ENCODE measurements at places on chromosomes 16 and 17. TPM values are rescaled to one million over a fixed set of nuclear protein-coding genes. Genes with fewer than 3 reads are reported as not detected.

The ZC3H18 gene
- 15.5 TPM for total RNA-seq

DNA sequence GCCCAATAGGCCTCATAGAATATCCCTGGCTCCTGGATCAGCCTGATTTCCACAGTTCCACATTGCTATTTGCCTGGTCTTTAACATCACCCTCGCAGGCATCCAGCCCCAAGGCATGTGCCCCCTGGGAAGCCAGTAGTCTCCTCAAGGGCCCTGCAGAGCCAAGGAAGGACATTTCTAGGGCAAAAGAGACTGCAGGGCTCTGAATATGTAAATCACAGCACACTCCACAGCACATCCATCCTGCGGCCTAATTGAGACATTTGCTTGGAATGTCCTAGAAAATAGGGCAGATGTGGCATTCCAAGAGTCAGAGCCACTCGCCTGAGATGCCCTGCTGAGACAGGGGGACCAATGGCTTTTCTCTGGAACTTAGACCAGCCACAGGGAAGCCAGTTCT, 11.4 kb upstream of the C16orf78 start:
- no peak overlapping the region for H3K4me3 ChIP-seq
- no peaks in the 10 kb centered on the region for H3K36me3 ChIP-seq
- H3K4me1 ChIP-seq = no peaks in the 10 kb centered on the region

- no peaks in the 10 kb centered on the region for H3K27me3 ChIP-seq
- H3K4me3 ChIP-seq = no peak overlapping the region
- no peaks in the 10 kb centered on the region for H3K4me1 ChIP-seq
- H3K27ac ChIP-seq = peak overlapping the region; percentile 32
Observed at GRCh38 chr17:12548558-12548957, 117.1 kb upstream of the MYOCD start.

DNA sequence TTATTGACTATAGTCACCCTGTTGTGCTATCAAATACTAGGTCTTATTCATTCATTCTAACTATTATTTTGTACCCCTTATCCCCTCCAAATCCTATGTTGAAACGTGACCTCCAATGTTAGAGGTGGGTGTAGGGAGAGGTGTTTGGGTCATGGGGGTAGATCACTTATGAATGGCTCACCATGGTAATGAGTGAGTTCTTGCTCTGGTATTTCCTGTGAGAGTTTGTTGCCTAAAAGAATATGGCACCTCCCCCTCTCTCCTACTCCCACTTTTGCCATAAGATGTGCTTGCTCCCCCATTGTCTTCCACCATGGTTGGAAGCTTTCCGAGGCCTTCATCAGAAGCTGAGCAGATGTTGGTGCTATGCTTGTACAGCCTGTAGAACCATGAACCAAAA, 59.3 kb upstream of the BRD7 start:
- H3K4me1 ChIP-seq = no peaks in the 10 kb centered on the region
- H3K4me3 ChIP-seq = no peak overlapping the region

DNA sequence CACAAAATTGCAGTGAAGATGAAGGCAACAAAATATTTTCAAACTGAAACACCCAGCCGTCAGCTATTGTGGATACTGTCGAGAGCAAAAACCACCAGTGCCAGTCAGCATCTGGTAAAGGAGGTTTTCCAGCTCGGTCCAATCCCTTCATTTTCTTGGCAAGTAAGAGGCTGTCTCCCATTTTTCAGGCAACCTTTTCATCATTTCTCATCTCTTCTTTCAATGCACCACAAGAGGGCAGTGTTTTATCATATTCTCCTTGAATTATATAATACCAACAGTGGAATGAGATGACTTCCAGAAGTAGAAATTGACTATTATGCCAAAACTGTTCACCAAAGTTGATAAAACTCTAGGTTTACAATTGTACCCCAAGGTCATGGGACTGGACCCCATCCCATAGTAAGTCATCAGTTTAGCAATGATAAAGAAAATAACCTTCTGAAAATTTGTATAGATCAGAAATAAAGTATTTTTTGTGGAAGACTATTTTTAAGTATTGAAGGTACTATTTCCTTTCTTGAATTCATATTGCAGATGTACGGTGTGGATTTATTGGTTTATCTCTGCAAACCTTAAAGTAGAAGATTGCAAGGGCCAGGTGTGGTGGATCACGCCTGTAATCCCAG, 16.8 kb downstream of the NQO1 start:
- H3K36me3 ChIP-seq = peaks cover 78% of the 10 kb centered on the region
- DNase-seq = peak; percentile 86
- no peak overlapping the region for H3K27ac ChIP-seq
- H3K4me3 ChIP-seq = no peak overlapping the region
- H3K27me3 ChIP-seq = no peaks in the 10 kb centered on the region
- no peaks in the 10 kb centered on the region for H3K4me1 ChIP-seq

GRCh38 chr17:64240741-64241347, 22.2 kb downstream of the TEX2 start:
- H3K27me3 ChIP-seq = no peaks in the 10 kb centered on the region
- H3K36me3 ChIP-seq = no peaks in the 10 kb centered on the region
- H3K4me3 ChIP-seq = no peak overlapping the region
- peaks cover 18% of the 10 kb centered on the region for H3K4me1 ChIP-seq
- DNase-seq = no peak
- peak overlapping the region; percentile 34 for H3K27ac ChIP-seq

GRCh38 chr17:80876950-80877728, 114.5 kb upstream of the CHMP6 start:
- H3K27me3 ChIP-seq = no peaks in the 10 kb centered on the region
- peaks cover 35% of the 10 kb centered on the region for H3K36me3 ChIP-seq
- no peak overlapping the region for H3K4me3 ChIP-seq
- no peak overlapping the region for H3K27ac ChIP-seq

DNA sequence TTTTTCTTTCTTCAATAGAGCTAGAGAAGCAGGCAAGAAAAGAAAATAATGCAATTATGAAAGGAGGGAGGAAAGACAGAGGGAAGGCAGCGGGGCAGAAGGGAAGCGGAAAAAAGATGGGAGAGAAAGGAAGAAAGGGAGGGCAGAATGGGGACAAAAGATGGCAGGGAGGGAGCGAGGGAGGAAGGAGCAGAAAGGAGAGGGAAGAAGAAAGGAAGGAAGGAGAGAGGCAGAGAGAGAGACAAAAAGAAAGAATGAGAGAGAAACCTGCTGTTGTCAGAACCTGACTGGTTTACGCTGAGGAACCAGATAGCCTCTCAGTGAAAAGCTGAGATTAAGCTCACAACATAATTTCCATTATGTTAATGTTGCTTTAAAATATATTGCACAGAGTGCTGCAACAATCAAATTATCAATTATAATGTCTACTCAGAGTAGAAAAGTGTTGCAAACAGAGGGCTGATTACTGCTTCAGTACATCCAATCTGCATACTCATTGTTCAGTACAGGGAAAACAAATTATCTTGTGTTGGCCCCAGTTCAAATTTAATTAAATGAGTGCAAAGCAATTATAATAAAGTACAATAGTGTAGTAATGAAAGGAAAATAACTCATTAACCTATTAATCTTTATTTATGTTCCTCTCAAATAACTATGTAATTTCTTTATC, 32.0 kb upstream of the TOX3 start:
- no peaks in the 10 kb centered on the region for H3K36me3 ChIP-seq
- no peak overlapping the region for H3K4me3 ChIP-seq
- peaks cover 15% of the 10 kb centered on the region for H3K4me1 ChIP-seq
- H3K27ac ChIP-seq = peak overlapping the region; percentile 61

- DNase-seq = peak; percentile 57
- no peaks in the 10 kb centered on the region for H3K27me3 ChIP-seq
- H3K4me1 ChIP-seq = peaks cover 11% of the 10 kb centered on the region
- no peak overlapping the region for H3K27ac ChIP-seq
- no peak overlapping the region for H3K4me3 ChIP-seq
Observed at GRCh38 chr16:27154705-27155521, 48.4 kb upstream of the KDM8 start.

GRCh38 chr16:63216696-63217423, 1180.6 kb upstream of the CDH8 start:
- H3K36me3 ChIP-seq = no peaks in the 10 kb centered on the region
- H3K27me3 ChIP-seq = no peaks in the 10 kb centered on the region
- DNase-seq = no peak
- H3K4me3 ChIP-seq = no peak overlapping the region

Measured in stomach (tissue), 19 donors.